ENCODE measurements at places on chromosomes 3 and 15.

DNA sequence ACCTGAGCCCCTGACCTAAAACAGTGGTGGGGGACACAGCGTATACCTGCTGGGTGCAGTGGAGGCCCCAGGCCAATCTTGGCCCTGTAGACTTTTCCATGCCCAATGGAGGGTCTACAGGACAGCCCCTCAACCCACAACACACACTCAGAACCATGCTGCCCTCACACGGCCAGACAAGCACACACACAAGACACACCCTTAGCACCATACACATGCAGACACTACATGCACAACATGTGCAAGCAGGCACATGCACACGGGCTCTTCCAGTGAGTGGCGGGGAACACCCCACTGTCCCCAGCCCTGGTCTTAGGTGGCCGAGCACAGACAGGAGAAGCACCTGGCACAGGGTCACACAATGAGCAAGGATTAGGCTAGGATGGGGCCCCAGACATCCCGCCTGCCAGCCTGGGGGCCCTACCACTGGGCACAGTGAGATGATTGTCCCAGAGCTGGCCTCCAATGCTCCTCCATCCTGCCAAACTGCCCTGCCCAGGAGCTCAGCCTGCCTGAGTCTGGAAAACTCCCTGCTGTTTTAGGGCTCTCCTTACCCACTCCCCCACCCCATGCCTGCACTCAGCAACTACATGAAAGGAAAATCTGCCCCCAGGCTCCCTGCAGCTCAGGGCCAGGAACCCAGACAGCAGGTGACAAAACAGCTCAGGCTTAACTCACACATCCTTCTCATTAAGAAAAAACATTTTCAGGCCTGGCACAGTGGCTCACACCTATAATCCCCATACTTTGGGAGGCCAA is 15.8 kb downstream of the IQSEC1 start:
- no peak for DNase-seq

DNA sequence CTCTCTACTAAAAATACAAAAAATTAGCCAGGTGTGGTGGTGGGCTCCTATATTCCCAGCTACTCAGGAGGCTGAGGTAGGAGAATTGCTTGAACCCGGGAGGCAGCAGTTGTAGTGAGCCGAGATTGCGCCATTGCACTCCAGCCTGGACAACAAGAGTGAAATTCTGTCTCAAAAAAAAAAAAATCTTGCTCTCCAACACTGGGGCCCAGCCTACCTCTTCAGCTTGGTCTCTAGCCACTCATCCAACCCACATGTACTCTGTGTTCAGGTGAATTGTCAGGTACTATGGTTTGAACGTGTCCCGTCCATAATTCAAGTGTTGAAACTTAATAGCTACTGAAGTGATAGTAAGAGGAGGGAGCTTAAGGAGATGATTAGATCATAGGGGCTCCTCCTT is 22.4 kb upstream of the RAB7A start:
- no peak for DNase-seq

DNA sequence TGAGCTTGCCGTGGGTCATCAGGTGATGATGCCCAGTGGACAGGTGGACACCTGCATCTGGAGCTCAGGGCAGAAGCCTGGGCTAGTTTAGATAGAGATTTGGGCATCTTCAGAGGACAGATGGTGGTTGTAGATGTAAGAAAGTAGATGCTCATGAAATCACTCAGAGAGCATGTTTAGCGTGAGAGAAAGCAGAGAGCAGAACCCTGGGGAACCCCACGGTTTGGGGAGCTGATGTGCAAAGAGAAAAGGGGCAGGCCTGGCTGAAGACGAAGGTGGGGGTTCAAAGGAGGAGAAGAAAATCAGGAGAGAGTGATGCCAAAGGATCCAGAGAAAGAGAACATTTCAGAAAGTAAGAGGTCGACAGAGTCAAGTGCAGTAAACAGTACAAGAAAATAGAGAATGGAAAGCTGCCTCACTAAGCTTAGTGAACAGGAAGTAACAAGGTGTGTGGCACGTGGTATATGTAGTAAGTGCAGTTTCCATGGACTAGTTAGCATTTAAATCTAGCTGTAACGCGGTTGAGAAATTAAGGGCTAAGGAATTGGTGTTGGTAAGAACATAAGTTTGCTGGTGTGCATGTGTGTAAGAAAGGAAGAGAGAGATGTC is 13.5 kb downstream of the TIGIT start:
- no peak for DNase-seq

DNA sequence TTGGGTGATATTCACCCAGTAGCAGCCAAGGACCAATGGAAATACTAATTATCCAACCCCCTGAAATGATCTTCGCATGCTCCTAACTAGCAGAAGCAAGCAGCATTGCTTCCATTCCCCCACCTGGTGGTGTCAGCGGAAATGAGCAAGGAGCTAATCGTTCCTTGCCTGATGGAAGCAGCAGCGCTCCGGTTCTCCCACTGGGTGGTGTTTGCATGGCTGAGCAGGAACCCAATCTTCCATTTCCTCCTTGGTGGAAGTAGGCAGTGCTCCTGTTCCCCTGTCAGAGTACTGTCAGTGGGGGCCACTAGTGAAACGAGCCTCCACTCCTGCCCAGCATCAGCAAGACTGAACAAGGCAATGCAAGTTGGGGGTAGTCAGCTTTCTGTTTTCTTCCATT is 311.5 kb downstream of the CACNA2D3 start:
- DNase-seq = peak; percentile 60

- no peak for DNase-seq
These were observed 103.0 kb upstream of the TGFBR2 start for GRCh38 chr3:30503446-30503845.

DNA sequence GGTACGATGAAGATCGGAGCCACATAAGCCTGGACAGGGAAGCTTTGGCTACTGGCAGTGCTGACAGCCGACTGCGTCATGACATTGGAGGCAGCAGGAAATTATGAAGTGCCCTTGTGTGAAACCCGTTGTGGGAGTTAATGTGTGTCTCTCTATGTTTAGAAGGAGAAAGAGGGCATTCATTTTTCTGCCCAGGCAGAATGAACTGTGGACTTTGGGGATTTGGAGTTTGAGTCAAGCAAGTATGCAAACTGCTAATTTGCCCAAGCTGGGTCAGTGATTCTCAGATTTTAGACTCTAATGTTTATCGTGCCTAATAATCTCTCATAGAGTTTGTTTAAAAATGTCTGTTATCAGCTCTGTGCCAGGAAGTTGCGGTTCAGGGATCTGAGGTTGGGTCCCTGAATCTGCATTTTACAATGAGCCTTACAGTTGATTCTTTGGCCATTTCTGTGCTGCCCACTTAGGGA is 5.6 kb downstream of the CTXND1 start:
- DNase-seq = no peak

- no peak for DNase-seq
These were observed 325.7 kb downstream of the MAGI1 start for GRCh38 chr3:65713016-65713415.

GRCh38 chr3:138081371-138082084 is 33.9 kb downstream of the DZIP1L start:
- no peak for DNase-seq

DNA sequence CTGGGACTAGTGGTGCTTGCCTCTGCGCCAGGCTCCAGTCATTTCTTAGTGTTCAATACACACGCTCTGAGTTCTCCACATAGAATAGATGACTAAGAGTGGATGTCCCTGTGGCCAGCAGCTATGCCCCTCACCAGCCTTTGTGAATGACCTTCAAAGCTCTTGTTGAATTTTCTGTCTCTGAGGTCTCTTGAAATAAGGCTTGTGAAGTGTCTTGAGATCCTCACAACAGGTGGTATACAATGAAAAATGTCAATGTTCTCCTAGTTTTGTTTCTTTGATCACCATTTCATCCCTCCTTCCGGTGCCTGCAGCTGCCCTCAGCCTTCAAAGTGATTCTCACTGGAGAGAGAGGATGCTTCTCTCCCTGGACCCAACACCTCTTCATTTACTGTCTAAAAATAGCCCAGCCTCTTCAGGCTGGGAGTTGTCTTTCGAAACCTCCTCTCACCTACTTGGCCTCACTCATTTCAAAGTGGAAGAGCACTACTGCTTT is 5.4 kb downstream of the MAPKBP1 start:
- no peak for DNase-seq

DNA sequence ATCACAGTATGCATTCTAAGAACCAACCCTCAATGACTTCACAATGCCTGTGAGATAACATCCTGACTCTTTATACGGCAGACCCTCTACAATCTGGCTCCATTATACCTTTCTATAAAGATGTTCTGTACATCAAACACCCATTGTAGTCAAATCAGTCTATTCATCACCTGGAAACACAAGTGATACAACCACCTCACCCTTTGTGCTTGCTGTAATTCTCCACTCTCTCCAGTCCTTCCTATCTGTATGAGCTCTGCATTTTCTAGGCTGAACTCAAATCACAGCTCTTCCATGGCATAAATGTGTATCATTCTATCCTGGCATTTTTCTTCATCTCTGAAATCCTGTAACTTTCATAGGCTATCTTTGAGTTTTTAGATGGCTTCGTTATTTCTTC is 539.4 kb downstream of the GRM7 start:
- no peak for DNase-seq

GRCh38 chr15:96889734-96890480 is 559.4 kb downstream of the NR2F2 start:
- DNase-seq = no peak

DNA sequence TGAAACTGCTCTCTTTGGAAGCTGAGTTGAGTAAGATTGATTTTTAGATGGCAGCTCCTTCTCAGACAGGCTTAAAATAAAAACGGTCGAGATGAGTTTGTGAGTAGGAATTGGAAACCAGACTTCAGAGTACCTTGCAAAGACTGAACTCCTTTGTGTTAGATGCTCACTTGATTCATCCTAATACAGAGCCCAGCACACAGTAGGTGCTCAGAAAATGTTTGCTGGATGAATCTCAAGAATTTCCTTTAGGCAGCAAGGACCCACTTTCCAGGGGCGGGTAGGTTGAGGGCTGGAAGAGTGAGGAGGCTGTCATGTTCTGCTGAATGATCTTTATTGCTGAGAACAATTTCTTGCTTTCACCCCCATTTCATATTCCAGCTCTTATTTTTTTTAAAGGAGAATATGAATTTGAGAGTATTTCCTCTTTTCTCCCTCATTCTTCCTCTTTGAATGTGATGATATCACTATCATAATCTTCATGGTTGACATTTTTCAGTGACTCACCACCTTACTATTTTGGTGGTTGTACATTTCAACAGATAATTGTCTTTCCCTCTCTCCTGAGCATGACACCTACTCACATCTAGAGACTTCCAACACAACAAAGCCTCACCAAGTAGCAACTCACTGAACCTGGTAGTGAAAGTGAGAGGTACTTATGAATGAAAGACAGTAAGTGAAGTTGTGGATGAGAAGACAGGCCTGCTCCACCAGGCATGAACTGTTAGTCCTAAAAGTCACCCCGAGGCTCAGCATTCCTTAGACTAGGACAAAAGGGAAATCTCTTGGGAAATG is 113.3 kb downstream of the PDCD6IP start:
- DNase-seq = no peak

DNA sequence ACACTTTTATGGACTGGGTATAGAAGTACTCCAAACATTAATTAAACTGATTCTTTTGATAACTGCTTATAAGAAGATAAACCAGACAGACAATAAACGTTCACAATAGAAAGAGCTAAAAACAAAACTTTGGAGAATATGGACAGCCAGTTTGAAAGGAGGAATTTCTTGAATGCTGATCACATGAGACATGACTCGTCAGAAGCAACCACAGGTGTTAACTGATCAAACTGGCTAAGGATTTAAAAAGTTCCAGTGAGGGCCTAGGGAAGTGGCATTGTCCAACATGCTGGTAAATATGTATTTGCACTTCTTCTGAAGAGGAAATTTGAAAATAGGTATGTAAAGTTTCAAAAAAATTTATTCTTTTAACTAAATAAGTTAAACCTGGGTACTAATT is 29.4 kb upstream of the AP3B2 start:
- no peak for DNase-seq

DNA sequence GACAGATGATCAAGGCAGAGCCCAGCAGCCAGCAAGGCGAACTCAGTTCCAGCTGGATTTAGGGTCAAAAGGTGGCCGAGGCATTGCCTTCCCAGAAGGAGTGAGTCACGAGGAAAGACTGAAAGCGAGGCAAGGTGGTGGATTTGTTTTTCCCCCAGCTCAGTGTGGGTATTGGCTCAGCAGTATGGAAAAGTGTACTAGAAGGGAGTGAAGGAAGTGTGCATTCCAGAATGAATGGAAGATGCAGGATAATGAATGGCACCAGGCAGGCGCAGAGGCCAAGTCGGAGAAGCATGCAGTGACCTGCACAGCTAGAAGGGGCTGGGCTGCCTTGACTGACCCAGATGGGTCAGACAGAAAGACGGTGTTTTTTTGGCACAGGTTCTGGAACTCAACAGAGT is 46.3 kb downstream of the FOXP1 start:
- DNase-seq = no peak

- no peak for DNase-seq
These were observed 14.2 kb upstream of the COLQ start for GRCh38 chr3:15535732-15536131.

GRCh38 chr15:85024509-85025336 is 43.1 kb downstream of the PDE8A start:
- DNase-seq = no peak

DNA sequence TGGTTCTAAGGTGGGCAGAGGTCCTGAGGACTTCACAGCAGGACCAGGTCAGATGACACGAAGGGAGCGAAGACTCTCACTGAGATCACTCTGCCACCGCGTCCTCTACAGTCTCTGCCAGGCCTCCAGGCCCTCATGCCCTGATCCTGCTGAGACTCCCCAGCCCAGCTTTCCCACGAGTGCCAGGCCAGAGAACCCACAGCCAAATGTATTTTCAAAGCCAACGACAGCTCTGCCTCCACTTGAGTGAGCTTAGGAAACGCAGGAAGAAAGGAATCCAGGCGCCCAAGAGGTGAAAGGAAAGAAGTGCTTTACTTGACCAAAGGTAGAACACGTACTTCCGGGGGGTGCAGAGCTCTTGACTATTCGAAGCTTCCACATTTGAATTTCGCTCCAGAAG is 275.0 kb downstream of the XXYLT1 start:
- DNase-seq = no peak

- DNase-seq = no peak
These were observed 63.1 kb downstream of the SLC12A8 start for GRCh38 chr3:125149462-125149861.

- DNase-seq = no peak
These were observed 6.8 kb upstream of the GAP43 start for GRCh38 chr3:115616461-115616860.

DNA sequence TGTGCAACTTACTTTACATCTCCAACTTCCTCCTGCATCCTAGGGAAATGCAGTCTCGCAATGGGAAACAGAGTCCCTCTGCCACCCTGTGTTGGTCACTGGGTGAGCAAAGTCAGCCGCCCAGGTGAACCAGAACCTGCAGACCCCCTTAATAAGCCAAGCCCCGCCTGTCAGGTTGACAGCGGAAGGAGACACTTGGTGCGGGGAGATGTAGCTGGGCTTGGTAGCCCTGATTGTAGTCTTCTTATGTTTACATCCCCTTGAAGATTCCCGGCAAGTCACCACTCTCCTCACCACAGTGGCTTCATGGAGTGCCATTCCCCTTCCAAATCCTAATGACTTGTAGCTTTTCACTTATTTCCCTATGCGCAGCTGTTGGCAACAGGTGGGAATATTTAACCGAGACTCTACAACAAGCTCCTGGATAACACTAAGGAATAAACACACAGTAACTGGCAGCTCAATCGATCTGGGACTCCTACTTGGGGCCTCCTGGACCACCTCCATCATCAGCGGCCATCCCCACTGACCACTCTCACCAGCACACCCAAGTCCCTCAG is 17.7 kb upstream of the CLSTN2 start:
- DNase-seq = no peak

All from iPS DF 6.9 (cell line).